ENCODE measurements at places on chromosomes 1 and 21.

- no peak for DNase-seq
Measured at GRCh38 chr1:118306851-118307250, 121.8 kb upstream of the SPAG17 start.

GRCh38 chr1:203145321-203146041, 18.0 kb downstream of the ADORA1 start:
- DNase-seq, result no peak

GRCh38 chr1:168420177-168420576, 123.6 kb downstream of the XCL2 start:
- DNase-seq, result no peak

GRCh38 chr1:24855474-24855873, 74.6 kb downstream of the RUNX3 start:
- DNase-seq, result no peak

DNA sequence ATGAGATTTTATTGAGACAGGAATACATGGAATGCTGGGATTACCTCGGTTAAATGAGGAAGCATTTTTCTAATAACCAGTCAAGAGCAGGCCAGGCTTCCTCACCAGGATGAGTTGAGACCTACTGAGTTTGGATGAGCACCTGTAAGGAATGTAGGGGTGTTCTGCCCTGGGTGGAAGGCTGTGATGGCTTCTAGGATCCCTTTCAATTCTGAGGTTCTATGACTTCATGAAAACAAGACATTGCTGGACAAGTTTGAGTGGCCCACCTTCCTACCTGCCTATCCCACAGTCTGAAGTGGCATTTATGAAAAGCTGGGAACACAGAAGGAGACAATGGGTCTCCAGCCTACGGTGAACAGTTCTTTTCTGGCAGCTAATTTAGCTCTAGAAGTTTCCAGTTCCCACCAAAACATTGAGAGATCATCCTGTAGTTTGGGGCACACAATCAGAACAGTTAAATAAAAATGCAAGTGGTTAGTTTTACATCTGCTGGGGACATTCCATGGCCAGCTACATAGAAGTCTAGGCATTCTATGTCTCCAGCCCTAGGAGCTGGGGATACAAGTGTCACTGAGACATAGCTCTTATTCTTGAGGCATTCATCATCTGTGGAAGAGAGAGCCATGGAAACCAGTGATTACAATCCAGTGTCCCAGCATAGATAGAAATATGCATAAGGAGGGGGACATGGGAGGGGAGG, 51.3 kb upstream of the TSPAN2 start:
- no peak for DNase-seq
